ENCODE measurements at places on chromosomes 7 and 10.

DNA sequence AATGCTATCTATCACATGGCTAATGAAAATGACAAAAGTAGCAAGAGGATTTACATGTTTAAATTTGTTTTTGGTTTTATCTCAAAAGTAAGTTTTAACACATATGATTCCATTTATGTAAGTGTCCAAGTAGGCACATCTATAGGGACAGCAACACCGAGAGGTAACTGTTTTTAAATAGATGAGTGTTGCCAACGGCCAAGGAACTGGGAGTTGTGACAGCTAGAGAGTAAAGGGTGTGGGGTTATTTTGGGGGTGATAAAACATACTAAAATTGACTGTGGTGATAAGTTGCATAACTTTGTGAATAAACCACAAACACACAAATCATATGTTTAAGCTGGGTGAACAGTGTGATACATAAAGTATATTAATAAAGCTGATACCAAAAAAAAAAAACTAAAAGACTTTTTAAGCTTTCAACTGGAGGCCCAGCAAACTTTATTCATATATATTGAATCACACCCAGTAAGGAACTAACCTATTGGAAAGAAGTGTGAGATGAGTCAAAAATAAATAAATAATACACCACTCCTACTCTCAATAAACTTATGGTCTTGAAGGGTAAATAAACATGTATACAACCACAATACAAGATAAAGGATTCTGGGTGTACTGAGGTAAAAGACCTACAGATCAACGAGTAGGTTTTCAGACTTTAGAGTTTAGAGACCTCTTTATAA lies 33.0 kb downstream of the LRRC72 start:
- no peak for DNase-seq

GRCh38 chr10:78214955-78215354 lies 181.3 kb downstream of the RPS24 start:
- DNase-seq = no peak

DNA sequence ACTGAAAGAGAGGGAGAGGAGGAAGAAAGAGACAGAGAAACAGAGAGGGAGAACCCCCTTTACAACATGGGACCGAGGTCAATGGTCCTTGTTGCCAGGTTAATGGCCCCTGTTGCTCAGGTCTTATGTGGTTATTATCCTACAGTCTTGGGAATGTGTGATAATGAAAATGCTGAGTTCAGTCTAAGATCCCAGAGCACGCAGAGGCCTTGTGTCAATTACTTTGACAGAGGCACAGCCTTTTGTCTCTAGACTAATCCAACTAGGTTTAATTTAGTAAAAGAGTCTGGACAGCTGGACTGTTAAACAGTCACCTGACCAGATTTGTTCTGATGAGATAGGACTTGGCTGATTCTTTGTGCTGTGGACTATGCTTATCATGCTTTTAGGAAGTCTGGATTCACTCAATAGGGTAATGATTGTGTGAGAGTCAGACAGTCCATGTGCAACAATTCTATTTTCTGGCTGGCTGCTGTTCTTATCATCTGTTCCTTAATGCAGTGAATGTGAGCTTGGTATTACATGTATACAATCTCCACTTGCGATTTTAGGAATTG lies 157.4 kb upstream of the MAGI2 start:
- no peak for DNase-seq

DNA sequence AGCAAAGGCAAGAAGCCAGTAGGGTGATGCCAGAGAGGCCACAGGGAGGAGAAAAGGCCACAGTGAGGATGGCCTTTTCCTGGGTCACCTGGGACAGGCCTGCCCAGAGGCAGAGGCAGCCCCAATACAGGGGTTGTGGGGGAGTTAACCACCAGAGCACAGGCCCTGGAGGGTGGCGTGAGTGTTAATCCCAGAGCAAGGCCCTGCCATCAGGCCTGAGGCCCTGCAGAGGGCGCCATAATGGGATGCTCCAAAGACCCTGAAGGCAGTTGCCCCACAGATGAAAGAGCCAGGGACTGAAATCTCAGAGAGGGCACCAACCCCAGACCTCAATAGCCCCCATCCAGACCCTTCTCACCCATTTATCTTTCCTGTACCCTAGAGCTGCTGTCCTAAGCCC lies 23.9 kb downstream of the SLC13A4 start:
- DNase-seq = no peak

GRCh38 chr7:127251465-127252376 lies 1.0 kb downstream of the GRM8 start:
- no peak for DNase-seq

DNA sequence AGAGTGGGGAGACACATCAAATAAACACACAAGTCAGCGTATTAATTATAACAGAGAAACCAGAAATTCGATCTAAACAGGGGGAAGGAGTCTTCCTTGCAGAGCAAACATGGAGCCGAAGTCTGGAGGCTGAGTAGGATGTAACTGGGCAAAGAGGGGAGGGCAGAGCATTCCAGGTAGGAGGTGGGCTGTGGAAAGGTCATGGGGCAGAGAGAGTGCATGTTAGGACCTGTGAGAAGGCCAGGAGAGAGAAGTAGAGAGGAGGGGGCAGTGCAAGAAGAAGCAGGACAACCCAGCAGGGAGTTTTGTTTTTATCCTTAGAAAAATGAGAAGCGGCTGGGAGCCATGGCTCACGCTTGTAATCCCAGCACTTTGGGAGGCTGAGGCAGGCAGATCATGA lies 130.8 kb upstream of the GPR26 start:
- DNase-seq = no peak

- DNase-seq = no peak
Measured at GRCh38 chr10:17737027-17737965, 14.7 kb upstream of the TMEM236 start.

DNA sequence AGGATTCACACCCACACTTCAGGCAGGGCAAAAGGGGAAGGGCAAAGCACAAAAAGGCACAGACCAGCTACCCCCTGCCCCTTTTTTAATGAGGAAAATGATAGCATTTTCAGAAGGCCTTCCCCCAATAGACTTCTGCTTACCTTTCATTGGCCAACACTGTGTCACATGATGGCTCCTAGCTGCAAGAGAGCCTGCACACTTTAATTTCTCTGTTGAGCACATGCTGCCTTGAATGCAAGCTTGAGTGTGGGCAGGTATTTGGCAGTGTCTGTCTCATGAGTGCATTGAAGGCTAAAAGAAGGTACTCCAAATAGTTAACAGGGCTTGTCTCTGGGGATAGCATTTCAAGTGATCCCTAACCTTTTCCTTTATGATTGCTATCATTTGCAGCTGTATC lies 175.4 kb upstream of the NFE2L3 start:
- DNase-seq = no peak

- DNase-seq = no peak
Measured at GRCh38 chr7:137949416-137950262, 52.2 kb downstream of the CREB3L2 start.

GRCh38 chr10:78685466-78686103 lies 383.2 kb upstream of the ZMIZ1 start:
- no peak for DNase-seq

GRCh38 chr10:28012990-28013515 lies 14.2 kb upstream of the ODAD2 start:
- DNase-seq = no peak

- no peak for DNase-seq
Measured at GRCh38 chr7:2968176-2968575, 75.5 kb downstream of the CARD11 start.

- no peak for DNase-seq
Measured at GRCh38 chr7:121739465-121739864, 133.5 kb upstream of the PTPRZ1 start.

GRCh38 chr10:116239229-116239628 lies 33.8 kb downstream of the GFRA1 start:
- no peak for DNase-seq

All from DMS153 (cell line).